ENCODE measurements at places on chromosomes 5 and 9.

DNA sequence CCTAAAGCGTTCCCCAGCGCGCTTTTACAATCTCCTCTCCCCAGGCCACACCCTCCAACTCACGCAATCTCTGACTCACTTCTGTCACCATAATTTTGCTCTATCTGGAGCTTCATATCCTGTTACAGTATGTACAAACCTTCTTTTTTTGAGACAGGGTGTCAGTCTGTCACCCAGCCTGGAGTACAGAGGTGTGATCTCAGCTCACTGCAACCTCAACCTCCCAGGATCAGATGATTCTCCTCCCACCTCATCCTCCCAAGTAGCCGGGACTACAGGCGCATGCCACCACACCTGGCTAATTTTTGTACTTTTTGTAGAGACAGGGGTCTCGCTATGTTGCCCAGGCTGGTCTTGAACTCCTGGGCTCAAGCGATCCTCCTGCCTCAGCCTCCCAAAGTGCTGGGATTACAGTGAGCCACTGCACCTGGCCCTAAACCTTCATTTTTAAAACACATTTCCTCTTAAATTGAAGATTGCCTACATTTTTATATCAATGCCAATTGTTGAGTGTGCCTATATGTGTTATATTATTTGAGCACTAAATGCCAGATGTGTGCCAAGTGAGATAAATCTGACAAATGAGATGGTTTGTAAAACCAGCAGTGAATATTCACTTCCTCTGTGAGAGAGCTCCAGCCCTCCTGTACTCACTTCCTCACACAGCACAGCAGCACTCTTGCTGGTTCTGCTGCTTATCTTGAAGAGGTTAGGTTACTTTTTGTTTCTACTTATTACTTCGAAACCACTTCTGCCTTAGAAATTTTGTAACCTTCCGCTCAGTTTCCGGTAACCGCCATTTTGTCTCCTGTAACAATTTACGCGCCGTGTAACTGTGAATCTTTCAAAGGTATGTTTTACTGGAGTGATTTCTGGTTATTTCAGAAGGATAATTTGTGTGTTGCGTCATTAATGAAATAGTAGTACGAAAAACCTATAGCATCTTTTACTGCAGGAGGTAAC, 57.9 kb downstream of the DOCK8 start:
- DNase-seq, result no peak

- no peak for DNase-seq
These were observed 56.4 kb upstream of the LARP1 start for GRCh38 chr5:154698763-154699162.

DNA sequence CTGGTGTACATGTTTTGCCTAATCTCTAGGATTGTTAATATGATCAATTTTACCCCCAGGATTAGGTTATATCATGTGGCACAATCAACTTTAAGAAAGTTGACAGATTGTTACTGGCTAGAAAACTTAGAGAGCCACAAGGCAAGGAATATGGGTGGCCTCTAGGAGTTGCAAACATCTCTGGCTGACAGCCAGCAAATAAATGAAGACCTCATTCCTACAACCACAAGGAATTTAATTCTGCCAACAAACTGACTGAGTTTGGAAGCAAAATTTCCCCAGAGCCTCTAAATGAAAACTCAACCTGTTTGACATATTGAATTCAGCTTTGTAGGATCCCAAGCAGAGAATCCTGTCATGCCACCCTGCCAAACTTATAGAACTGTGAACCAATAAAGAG, 196.4 kb upstream of the PTGER4 start:
- DNase-seq, result no peak

DNA sequence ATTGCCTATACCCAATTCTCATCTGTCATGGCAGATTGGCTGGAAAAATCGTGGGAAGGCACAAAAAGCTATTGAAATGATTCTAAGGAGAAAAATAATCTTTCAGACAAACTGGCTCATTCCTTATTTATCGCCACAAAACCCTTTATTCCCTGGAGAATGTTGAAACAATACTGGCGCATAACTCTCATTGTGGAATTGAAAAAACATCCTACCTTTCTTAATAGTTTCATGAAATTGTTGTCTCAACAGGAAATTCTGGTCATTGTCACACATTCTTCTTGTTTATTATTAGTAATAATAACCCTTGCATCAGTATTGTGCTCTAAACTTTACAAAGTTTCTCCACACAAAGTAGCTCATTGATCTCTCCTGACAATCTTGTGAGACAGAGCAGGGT, 48.9 kb upstream of the COL15A1 start:
- DNase-seq, result no peak

GRCh38 chr9:137027369-137028262, at the start of gene ABCA2:
Gene ABCA2 (minus strand): TSS chr9:137028237. CDS start chr9:137028140, 97 bp downstream.
- DNase-seq, result no peak

GRCh38 chr5:13658761-13659160, 285.7 kb downstream of the DNAH5 start:
- DNase-seq, result no peak

- no peak for DNase-seq
These were observed 27.2 kb downstream of the PTTG1 start for GRCh38 chr5:160448886-160449285.

- no peak for DNase-seq
These were observed 344.1 kb downstream of the TMEM38B start for GRCh38 chr9:106038266-106039001.
